ENCODE measurements at places on chromosomes 7 and 10.

DNA sequence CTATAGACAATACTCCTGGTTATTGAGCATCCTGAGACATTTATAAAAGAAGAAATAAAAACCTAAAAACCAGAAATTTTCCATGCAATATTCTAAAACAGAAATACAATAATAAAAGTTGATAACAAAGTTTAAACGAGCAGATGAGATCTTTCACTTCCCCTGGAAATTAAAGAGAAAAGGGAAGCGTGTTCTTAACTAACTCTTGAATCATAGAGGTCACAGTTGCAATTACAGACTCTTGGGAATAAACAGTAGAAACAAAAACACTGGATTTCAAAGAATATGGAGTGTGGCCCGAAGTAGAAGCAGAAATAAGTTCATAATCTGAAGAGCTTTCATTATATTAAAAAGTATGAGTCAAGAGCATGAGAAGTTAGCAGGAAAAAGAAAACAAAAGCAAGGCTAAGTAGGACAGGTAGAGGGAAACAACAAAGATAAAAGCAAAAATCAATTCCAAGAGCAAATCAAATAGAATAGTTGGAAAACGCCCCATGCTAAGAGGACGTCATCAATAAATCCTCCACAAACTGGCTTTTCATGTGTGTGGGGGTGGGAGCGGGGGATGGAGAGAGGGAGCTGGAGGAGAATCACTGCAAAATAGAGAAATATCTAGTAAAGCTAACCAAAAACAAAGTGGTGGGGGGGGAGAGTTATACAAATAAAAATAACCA lies 55.2 kb upstream of the C10orf71 start:
- DNase-seq = no peak

DNA sequence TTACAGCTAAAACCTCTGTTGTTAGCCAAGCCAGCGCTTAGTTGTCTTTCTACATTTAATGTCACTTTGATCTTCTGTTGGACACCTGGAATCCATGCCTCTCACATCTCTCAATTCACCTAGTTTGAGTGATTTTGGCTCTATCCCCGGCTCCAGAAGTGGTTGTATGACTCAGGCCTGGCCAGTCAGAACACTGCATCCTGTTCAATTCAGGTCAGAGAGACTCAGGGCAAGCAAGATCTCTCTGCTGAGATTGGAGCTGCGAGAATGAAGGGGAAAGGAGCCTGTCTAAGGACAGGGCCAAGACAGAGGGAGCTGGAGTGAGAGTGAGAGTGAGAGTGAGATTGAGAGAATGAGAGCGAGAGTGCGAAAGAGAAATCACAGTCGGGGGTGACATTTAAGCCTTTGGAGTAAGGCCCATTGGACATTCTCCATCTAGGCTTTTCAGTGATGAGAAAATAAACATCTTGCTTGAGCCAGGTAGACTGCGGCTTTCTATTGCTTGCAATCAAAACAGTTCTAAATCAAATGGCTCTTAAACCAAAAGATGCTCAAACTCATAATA lies 83.3 kb upstream of the DYNC1I1 start:
- DNase-seq = no peak

DNA sequence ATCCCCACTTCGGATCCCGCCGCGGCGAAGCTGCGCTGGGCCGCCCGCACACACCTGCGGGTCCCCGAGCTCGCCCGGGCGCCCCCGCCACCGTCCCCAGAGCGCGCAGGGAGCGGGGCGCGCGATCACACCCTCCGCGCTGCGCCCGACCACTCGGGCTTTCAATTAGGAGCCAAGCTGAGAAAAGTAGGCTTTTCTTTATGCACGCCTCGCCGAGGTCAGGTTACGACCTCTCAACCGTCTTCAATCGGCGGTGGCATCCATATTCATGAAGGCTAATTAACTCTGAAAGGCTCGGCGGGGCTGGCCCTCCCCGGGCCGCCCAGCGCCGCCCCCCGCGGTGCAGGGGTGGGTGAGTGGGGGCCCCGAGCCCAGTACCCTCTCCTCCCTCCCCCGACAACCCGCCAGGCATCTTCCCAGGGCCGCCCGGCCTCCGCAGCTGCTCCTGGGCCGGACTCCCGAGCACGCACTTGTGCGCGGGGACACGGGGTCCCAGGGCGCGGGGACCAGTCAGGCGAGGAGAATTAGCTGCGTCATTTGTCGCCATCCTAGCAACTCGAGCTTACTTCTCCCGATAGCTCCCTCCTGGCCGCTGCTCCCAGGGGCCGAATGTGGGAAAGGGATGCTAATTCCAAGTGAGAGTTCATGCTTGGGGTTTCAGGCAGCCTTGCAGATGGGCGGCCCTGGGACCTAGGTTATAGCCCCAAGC lies 155.5 kb upstream of the LYZL2 start:
- DNase-seq = peak; percentile 25

DNA sequence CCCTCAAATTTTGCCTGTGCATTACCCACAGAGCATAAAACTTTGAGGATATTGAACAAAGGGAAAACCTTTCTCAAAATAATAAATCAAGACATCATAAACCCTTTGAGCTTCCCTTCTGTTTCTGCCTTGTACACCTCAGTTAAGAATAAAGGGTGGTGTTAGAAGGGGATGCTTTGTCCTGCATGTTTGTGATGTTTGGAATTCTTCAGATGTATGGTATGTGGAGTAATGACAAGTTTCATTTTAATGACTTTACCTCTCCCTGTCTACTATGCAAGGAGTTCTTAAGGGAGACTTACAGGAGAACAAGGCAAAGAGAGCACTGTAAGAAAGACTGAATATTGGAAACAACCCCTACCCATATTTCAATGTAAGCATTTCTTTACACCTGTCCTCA lies 99.2 kb downstream of the HECW1 start:
- DNase-seq = no peak

Measured in CD4-positive, alpha-beta T cell treated with Interleukin-15 for 1 hour (primary cell).